CD4-positive, alpha-beta T cell treated with Interleukin-12 subunit alpha and Interleukin-12 subunit beta, for 1 hour (primary cell): ENCODE measurements at places on chromosomes 2 and 18.
A peak's percentile ranks its signal among the peaks of the same experiment; 100 is the strongest.

DNA sequence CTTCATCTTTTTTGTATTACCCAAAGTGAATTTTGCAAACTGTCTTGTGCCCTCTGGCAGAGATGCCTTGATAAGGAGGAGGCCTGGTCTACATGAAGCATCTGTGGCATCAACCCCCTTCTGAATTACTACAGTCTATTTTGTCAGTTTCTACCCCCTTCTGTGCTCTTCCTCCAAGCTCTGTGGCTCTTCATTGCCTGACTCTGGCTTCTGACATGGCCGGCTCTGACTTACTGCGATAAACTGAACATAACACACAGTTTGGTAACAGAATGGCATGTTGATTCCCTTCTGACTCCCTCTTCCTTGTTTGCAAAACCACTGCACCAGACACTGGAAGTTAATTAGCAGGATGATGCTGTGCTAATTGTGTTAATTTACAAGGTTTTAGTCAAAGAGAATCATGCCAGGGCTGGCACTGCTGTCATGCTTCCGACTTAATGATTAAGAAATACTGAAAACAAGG lies 122.5 kb downstream of the FIGN start:
- DNase-seq = no peak

DNA sequence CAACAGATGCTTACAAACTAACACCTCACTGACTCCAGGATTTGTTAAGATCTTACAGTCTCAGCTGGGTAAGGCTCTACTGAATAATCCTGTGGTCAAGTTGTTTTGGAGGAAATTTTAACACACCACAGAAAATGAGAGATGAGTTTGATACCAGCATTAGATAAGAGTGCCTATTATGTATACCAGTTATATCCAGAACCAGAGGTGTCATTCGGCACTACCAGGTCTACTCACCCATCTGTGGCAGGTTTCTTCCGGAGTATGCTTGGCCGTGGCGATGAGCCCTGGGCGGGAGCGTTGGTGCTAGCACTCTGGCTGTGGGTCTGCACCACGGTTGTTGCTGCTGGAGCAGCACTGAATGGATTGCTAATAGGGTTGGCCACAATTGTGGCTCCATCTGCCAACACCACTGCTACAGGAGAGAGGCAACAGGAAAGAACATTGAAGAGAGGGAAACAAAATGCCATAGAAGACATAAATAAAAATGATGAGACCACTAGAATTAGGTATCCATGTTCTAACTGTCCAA lies 41.2 kb downstream of the SAP130 start:
- DNase-seq = no peak

DNA sequence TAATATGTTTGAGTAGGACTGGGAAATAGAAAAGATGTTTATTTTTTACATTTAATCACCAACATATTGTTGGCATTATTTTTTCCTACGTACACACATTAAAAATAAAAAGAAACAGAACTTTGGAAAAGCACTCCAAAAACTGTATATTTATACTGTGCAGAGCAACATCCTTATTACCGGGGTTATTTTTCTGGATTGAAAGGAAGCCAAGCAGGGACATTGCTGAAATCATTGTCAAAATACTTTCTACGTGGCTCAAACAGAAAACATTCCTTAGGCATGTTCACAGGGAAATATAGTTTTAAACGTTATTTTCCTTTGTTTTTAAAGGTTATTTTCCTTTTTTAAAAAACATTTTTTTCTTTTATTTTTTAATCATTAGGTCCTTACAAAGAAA lies 315.0 kb upstream of the SMIM21 start:
- no peak for DNase-seq

DNA sequence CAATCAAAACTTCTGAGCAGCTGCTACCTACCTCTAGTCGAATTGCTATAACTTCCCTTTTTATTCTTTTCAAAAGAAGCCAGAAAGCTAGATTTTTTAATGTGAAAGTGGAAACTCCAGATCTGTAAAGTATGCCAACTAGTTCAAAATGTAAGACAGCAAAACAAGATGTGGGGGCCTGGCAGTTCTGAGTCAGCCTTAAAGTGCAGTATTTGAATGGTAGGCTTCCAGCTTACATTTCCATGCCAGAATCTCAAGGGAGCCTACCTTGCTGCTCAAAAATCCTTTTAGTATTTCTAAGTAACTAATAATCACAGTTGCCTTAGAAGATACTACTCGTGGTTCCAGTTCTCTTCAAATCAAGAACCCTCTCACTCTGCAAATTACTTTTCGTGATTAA lies 1288.7 kb downstream of the LRP1B start:
- no peak for DNase-seq

DNA sequence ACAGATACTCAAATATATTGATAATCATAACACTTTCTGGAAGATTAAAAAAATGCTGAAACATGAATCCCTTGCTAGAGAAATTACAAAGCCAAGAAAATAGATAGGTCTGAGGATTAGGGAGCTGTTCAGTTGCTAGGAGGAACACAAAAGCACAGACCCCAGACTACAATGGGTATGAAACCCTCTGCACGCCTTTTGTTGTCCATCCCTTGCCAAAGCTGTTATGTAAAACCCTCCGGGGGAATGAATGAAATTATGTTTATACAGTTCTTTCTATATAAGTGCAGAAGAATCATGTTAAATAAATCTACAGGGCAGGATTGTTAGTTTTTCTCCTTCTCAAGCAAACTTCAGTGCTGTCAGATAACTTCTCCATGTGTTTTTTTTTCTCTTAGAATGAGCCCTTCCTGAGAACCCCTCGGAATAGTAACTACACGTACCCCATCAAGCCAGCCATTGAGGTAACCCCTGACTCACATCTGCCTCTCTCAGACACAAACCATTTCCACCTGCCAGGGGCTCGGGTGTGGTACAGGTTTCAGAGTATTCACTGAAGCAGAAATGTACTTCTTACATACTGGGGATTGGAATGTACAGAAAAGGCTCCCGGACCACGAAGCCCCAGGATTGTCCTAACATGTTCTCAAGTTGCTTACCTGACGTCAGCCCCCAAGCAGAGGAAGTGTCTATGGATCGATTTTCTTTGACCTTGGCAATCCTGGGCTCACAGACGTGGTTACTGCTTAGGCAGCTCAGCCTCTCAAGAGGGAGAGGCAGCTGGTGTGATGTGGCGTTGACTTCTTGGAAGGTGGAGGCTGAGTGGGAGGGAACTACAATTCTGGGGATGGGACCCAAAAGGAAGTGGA lies 118.0 kb downstream of the PLB1 start:
- DNase-seq = peak; percentile 45

DNA sequence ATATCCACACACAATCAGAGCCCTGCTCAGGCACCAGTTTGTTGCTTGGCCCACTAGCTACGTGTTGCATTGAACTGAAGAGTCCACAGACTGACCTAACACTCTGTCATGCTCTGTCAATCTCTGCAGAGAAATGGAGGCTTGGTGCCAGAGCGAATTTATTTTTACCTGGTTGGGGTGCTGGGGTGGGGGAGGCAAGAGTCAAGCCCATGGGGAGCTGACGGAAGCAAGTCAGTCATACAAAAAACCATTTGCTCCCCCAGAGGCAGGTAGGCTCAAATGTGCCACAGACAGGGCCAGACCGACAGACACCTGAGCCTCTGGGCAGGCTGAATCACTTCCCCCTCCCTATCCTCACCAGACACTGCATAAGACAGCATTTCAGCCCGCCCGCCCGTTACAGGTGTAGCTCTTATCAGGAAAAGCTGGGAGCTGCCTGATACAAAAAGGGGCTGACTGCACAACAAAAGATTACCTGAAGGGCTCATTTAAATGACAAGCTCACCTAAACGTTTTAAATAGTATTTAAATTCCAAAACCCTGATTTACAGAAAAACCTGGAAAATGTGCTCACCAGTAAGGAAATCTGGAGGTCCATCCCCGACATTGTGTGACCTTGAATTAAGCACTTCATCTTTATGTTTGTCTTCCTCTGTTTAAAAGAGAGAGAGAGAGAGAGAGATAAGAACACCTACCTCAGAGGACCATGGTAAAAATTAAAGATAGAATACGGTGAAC lies 2.1 kb upstream of the PCBP1 start:
- DNase-seq = peak; percentile 83

DNA sequence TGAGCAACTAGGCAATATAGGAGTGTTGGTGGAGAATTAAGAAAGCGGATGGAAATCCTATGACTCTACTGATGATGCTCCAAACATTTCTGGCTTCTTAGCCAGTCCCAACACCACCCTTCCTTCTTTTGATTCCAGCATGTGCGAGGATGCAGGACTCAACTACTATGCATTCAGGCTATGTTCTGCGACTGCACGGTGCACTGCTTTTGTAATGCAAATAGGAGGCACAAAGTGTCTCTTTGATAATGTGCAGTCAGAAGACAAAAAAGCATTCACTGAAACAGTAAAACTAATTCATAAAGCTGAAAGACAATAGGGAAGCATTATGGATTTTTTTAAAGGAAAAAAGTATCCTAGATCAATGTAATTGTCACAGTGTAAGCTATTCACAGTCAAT lies 106.7 kb downstream of the MEIS1 start:
- DNase-seq = no peak

- no peak for DNase-seq
These were observed 118.4 kb upstream of the DAPL1 start for GRCh38 chr2:158676696-158677095.

DNA sequence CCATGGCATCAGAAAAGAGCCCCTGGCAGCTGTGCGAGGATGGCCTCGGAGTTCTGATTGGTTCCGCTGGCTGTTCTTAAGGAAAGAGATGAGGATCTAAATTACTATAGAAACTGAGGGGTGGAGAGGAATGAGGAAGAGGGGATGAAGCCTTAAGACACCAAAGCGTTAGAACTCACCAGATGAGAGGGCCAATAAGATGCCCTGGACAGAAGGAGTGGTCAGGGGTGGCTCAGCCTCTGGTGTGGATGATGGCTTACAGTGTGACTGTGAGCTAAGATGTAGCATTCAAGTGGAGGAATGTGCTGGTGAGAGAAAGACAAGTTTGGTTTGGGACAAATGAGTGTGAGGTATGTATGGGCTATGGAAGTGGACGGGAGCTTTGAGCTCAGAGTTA lies 97.8 kb downstream of the ZFP36L2 start:
- no peak for DNase-seq

- no peak for DNase-seq
These were observed 36.9 kb downstream of the KIF1A start for GRCh38 chr2:240782886-240783818.

- no peak for DNase-seq
These were observed 14.8 kb upstream of the GLI2 start for GRCh38 chr2:120720746-120721375.

DNA sequence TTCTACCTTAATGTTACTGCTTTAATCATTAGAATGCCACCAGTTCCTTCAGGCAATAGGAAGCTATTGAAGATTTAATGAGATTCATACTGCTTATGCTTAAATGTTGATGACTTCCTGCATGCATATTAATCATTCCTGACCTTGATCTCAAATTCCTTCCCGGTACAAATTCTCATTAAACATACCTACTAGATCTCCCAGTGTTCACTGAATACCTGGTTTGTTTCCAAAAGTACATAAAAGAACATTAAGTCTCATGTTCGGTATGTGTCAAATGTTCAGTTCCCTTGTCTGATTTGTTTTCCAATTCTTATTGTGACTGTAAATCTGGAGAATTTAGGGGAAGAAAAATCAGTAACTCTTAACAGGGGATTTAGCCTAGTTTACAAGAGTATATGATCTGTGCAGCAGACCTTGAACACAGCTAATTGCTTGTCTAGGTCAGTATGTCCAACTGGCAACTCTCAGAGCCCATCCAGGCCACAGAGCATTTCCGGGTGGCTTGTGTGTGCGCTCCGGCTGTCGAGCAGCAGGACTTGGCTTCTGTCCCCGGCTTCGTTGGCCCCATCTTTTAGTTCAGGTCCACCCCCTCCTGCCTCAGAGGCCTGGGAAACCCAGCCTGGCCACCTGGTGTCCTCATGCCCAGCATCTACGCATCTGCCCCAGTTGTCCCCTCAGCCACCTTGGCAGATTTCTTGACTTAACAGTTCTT lies 13.1 kb downstream of the METAP1D start:
- DNase-seq = no peak

- DNase-seq = no peak
These were observed 863.9 kb downstream of the ERBB4 start for GRCh38 chr2:211674715-211675114.

DNA sequence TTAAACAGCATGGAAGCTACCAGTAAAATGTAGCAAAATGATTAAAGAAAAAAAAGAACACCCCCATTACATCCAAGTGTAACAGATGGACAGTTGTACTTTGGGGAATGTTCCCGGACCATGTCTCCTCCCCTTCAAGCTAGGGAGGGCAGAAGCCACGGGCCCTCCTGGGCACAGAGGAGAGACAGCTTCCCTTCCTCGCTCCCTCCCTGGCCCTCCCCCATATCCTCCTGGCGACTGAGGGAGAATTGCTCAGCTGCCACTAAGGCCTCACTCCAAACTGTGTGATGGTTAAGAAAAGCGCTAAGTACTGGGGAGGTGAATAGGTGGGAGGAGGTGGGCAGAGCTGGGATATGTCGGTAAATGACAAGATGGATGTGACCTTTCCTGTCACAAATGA lies 358.0 kb downstream of the HRH4 start:
- DNase-seq = no peak

- DNase-seq = peak; percentile 5
These were observed 18.6 kb downstream of the SMAD2 start for GRCh38 chr18:47911877-47912276.

DNA sequence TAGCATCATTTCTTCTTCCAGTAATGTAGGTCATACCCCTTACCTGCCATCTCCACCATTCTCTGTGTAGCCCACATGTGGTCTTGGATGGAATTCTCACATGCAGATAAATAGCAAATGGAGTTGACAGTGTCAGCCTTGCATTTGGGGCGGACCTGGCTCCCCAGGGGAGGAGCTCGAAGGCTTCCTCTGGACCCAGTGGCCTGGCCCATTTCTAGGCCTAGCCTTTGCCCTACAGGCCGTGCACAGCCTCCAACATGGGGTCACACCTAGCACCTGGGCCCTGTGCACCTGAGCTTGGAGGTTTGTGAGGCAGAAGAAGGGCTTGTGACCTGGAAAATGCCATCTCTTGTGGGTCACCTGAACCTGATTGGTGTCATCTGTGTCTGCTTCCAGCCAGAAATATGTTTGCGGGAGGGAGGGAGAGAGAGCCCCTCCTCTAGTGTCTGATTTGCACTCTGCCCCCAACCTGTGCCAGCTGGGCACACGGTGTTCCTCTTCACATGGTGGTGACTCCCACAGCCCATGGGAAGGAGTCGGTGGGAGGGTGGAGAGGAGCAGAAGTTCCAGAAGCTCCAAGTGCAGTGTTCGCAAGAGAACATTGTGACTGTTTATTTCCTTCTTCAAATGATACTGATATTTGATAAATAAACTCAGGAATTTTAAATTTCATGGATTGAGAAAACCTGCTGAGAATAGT lies 33.0 kb downstream of the ITGB1BP1 start:
- no peak for DNase-seq

DNA sequence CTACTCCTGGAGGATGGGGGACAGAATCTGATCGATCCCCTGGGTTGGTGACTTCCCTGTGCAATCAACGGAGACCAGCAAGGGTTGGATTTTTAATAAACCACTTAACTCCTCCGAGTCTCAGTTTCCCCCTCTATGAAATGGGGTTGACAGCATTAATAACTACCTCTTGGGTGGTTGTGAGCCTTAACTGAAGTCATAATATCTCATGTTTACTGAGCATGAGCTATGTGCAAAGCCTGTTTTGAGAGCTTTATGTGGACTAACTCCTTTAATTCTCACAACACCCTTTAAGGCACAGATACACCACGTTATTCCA lies 844 bp downstream of the PROC start:
- DNase-seq = no peak
